ENCODE measurements at places on chromosomes 13 and 19.

DNA sequence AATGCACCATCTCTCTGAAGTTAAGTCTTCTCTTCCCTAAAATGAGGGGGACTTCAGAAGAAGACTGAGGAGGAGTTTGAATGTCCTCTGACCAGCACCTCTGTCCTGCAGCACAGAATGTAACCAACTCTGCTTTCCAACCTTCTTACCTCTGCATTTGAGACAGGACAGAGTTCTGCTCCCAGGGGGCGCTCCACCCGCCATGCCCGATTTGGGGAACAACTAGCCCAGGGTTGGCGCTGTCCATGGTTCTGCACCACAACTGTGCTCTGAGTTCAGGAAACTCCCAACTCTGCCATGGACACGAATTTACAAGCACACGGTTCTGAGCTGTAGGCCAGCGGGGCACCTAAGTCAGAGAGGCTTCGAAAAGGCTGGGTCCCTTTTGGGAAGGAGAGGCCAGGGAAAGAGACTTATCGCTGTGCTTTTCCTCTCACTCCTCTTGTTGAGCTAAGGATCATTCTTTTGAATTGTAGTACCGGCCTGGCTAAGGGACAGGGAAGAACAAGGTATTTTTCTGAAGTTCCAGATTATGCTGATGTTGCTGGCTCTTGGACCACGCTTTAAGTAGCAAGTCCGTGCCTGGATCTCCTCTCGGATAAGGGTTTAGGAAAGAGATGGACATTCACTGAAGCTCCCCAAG is 22.2 kb downstream of the SIGLEC5 start:
- peak; percentile 90 for DNase-seq

DNA sequence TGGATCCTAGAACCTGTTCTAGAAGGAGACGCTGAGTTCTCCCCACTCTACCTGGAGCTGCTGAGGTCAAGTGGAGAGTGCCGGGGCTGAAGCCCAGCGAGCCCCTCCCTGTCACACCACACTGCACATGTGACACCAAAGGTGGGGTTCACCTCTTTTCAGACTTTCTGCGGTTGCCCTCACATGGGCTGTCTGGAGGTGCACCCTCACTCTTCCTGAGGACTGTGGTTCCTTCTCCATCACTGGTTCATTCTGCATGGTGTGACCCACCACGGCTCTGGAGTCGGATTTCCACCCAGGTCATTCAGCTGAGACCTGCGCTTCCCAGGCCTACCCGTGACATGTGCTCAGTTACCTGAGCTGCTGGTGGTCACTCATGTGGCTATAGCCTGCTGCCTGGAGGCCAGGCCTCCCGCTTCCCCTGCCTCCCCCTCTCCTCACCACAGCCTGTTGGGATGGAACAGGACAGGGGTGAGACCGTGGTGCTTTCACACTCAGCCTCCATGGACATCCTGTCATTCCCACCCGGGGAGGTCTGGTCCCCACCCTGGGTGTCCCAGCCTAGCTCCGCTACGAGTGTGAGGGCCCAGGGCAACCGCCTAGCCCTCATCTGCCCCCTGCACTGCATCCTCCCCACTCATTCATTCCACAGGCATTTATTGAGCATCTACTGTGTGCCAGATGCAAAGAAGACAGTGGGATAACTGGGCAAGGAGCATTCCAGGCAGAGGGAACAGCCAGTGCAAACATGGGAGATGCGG is 605 bp upstream of the A1BG start:
- DNase-seq: no peak

DNA sequence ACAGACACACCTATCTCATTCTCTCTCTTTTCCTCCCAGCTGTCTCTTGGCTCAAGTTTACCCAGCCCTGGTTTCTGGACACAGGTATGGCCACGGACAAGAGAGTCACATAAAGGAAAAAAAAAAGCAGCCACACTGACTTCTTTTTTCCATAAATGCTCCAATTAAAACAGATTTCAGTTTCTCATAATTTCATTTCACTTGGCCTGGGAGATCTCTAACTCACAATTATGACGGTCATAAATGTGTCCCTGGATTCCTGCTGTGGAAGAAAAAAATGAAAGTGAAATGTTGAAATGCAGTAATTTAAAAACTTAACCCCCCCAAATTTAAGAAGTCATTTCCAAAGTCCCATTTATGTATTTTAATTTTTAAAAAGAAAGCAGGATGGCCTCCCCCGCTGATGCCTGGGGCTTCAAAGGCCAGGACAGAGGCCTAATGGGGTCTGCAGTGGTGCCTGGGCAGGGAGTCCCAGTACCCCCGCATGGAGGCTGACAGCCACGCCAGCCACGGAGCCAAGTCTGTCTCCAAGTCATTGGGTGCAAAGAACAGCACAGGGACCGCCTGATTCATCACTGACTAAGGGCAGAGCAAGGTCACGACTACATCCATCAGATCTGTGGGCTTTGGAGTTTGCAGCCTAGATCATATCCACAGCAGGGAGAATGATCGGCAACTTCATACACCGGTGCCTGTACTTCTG is 79.7 kb downstream of the TSHZ3 start:
- no peak for DNase-seq

DNA sequence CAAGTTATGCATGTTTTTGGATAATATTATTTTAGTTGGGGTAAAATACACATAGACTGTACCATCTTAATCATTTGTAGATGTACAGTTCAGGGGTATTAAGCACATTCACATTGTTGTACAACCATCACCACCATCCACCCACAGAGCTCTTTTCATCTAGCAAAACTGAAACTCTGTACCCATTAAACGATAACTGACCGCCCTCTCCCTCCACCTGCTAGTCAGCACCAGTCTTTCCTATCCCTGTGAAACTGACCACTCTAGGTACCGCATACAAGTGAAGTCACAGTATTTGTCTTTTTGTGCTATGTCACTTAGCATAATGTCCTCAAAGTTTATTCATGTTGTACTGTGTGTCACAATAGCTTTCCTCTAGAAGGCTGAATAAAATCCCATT is 60.2 kb upstream of the GTF2F2 start:
- DNase-seq: no peak

DNA sequence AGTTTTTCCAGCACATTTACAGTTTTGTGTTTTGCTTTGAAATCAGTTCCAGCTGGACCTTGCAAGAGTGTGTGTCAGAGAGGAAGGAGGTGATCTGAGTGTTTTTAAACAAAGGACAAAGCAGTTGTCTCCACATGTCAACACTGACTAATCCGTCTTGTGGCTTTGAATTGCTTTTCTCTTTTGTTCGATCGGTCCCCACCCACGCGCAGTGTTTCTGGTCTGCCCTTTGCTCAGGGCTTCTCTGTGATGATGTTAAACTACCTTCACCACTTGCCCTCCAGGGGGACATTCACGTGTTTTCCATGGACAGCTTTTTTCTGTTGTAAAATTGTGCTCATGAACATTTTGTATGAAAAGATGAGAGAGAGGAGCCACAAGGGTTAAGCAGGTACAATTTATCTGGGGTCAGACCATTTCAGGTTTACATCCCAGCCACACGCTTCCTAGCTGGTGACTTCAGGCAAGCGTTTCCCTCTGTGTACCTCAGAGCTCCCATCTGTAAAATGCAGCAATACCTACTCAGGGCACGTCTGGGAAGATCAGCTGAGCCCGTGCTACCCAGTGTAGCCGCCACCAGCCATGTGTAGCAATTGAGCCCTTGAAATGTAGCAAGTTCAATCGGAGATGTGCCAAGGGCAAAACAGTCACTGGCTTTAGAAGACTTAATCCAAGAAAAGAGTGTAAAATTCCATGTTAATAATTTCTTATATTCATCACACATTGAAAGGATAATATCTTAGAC is 13.5 kb upstream of the PLA2G4C start:
- no peak for DNase-seq

GRCh38 chr19:12000152-12000981 is 35.1 kb downstream of the ZNF433 start:
- no peak for DNase-seq
